RKO (cell line): ENCODE measurements at places on chromosomes 13 and 19.

GRCh38 chr13:100608906-100609305, 20.3 kb upstream of the GGACT start:
- DNase-seq, result no peak

DNA sequence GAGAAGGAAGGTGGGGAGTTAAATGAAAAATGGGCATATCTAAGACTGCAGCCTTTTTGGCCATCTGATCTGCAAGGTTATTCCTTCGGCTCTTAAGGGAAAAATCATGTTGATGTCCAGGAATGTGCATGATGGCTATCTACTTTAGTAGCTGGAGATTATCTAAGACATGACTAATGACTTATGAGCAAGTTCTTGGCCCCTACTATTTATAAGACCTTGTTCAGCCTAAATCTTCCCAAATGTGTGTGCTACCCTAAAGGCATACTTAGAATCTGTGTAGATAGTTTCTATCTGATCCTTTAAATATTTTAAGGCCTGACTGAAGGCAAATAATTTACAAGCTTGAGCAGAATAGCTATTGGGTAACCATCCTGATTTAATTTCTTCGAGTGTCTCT, 41.8 kb upstream of the CD177 start:
- DNase-seq, result no peak

DNA sequence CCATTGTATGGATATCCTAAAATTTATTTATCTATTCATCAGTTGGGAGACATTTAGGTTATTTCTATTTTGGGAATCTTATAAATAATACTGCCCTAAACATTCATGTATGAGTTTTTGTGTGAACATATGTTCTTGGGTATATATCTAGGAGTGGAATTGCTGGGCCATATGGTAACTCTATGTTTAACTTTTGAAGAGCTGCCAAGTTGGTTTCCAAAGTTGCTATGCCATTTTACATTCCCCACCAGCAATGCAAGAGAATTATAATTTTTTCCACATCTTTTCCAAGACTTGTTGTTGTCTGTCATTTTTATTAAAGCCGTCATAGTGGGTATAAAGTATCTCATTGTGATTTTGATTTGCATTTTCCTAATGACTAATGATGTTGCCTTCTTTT, 48.2 kb upstream of the CALM3 start:
- no peak for DNase-seq

DNA sequence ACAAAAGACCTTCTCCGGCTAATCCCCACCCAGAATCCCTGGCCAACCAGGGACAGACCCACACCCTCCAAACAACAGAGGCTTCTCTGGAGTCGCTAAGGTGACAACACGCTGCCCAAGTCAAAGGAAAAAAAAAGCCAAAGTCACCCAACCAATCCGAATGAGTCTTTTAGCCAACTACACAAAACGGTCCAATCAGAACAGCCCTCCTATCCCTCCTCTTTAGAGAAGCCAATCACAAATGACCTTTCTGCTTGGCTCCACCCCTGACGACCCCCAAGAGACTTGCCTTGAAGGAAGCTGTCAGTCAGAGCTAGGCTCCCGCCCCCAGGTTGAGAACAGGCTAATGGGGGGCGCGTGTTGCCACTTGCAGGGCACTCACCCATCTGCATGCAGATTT, 6.6 kb upstream of the FBXW9 start:
- peak; percentile 66 for DNase-seq

- no peak for DNase-seq
These were observed 119.3 kb upstream of the GJB6 start for GRCh38 chr13:20351281-20352022.

- no peak for DNase-seq
These were observed 596.5 kb upstream of the MIR17HG start for GRCh38 chr13:90751026-90751425.

DNA sequence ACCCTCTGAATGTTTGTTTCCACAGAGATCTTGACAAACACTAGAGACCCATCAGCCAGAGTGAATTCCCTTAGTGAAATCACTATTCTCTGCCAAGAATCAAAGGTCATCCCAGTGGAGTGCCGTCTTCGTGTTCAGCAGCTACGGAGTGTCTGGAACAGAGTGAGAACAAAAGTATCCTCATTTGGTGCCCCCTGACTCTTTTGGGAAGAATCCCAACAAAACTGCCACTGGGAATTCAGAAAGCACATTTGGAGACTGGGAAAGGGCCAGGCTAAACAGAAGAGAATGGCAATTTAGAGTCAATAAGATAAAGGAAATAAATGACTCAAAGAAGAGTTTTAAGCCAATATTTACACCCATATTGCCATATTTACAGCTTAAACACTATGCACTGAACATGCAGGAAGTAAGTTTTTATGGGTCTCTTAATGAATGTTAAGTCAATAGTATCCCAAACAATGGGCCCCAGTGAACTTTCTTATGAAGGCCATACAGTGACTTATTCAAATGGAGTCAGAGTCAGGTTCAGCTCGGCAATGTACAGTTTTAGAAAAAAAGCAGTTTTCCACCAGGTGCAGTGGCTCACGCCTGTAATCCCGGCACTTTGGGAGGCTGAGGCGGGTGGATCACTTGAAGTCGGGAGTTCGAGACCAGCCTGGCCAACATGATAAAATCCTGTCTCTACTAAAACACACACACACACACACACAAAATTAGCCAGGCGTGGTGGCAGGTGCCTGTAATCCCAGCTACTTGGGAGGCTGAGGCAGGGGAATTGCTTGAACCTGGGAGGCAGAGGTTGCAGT, 392.6 kb downstream of the KLF5 start:
- DNase-seq, result no peak

- peak; percentile 31 for DNase-seq
These were observed 15.3 kb upstream of the ATP12A start for GRCh38 chr13:24664726-24665409.

- no peak for DNase-seq
These were observed 900.3 kb upstream of the MIR17HG start for GRCh38 chr13:90447034-90447733.

DNA sequence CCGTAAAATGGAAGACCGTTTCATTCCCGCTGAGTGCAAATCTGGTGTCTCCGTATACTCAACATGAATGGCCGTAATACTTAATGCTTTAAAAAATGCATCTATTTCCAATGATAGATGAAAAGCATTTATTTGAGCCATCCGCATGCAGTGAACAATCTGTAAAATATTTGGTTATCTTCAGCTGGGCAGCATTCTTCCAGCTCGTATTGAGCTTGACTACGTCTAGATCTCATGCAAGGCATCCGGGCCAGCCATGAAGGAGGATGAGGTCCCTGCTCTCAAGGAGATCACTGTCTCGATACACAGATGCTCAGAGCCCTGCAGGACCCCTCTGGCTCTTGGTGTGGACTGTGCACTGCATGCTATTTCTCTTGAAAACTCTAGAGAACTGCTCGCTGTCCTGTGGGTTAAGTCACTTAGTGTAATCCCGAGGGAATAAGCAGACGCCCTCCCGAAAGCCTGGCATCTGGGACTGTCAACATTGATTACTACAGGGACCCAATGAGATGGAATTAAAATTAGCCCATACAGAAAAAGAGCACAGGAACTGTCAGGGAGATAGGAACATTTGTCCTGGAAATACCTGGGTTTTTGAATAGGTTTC, 112.4 kb upstream of the RNF113B start:
- DNase-seq, result no peak

DNA sequence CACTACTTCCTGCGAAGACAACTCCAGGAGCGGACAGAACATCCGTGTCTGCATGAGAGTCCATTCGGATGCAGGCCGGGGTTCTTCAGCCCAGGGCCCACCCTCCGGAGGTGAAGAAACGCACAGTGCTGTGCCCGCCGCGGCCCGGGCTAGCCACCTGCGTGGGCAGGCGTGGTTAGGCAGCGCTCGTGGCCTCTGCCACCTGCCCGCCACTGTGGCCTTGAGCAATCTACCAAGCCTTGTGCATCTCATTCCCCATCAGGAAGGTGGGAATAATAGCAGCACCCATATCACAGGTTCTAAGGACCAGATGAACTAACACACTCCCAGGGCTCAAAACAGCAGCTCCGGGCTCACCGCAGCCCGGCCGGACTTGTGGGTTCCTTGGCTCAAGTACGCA, 26.7 kb upstream of the PABPC3 start:
- DNase-seq, result no peak

DNA sequence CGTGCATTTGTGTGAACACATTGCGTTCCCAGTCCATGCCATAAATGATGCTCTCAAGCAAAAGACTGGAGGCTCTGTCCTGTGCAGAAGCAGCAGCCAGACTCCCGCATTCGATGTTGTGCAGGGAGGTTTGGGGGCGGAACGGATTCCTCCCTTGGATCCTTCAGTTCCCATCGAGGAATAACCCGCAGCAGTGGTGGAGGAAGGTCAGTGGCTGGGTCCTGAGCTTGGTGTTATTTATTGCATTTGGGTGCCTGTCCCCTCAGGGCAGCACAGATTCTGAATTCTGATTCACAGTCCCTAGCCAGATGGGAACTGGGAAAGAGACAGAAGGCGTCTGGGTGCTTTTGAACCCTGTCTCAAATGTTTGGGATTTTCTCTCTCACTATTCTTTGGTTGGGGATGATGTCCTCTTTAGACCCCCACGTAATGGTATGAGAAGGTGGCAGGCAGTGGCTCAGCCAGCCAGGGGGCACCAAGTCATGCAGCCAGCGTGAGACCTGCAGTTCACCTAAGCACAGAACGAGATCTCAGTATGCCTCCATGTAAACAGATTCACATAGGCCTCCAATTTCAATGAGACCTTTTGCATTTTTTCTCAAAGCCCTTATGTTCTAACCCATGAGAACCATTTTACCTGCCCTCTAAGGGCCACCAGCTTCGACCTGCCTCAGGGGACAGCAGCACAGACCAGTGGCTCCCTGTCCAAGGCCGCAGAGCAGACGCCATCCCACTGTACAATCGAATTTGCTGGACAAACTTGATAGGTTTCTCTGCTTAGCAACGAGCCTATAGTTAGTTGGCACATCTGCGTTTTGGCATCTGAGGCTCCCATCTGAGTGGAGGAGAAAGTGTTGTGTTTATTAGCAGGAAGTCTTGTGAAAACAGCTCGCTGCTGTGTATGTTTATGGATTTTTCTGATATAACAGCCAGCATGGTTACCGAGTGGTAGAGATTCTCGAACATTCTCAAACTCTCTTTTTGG, 17.8 kb downstream of the KCTD15 start:
- DNase-seq, result no peak

DNA sequence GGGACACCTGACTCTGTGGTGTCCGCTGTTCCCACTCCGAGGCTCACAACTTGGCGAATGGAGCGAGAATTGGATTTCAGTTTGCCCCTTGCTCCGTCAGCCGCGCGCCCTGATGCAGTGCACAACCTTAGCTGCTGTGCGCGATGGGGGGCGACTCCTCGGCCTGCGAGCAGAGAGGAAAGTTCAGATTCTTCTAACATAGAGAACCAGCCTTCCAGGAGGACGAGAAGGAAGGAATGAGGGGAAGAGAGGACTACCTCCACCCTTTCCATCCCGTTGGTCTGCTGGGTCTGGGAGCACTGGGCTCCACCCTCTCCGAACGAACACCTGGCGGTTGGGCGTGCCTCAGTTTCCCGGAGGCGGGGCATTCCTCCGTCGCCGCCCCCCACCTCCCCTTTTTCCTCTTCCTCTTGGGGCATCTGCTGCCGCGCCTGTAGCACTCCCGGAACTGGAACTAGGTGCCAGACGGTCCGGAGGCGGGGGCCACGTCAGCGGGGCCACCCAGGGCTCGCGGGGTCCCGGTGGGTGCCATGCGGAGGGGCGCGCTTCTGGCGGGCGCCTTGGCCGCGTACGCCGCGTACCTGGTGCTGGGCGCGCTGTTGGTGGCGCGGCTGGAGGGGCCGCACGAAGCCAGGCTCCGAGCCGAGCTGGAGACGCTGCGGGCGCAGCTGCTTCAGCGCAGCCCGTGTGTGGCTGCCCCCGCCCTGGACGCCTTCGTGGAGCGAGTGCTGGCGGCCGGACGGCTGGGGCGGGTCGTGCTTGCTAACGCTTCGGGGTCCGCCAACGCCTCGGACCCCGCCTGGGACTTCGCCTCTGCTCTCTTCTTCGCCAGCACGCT, at the start of gene KCNK6:
Gene KCNK6, plus strand, starts transcription at position 425 of the 838 bp plus-strand sequence. Its CDS starts 106 bp downstream, at position 531.
- peak; percentile 60 for DNase-seq

DNA sequence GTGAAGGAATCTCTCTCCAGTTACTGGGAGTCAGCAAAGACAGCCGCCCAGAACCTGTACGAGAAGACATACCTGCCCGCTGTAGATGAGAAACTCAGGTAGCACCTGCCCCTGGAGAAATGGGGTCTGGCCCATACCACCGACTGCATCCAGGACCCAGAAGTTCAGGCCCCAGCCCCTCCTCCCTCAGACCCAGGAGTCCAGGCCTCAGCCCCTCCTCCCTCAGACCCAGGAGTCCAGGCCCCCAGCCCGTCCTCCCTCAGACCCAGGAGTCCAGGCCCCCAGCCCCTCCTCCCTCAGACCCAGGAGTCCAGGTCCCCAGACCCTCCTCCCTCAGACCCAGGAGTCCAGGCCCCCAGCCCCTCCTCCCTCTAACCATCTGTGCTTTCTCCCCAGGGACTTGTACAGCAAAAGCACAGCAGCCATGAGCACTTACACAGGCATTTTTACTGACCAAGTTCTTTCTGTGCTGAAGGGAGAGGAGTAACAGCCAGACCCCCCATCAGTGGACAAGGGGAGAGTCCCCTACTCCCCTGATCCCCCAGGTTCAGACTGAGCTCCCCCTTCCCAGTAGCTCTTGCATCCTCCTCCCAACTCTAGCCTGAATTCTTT, 3.0 kb downstream of the APOC2 start:
- no peak for DNase-seq

GRCh38 chr13:50068508-50068907, 53.3 kb downstream of the KCNRG start:
- DNase-seq, result no peak

DNA sequence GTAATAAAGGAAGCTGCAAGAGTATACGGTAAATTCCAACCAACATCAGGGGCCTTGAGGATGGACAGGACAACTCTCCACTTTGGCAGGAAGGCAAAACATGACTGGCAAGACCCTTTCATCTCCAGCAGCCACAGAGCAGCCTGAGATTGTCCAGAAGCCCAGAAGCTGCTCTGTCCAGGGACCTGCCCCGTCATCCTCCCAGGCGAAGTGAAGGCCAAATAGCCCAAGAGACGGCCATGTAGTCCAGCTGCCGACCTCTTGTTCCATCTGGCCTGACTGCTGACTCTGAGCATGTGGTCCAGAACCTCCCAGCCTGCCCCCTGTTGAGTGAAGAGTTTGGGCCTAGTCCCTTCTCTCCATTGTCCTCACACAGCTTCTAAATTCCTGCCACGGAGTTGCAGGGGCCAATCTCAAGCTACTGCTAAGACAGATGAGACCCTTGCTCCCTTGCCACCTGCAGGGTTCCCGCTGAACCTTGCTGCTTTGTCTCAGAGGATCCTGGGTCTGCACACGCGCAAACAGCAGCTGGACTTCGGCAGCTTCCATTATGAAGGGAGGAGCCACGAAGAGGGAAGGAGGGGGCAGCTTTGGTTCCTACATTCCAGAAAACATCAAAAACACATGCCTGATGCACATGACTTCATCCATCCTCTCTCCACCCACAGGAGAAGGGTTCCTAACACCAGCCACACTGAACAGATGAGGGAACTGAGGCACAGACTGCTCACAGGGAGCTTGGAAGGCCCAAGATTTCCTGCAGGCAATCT, 196.9 kb downstream of the KATNAL1 start:
- no peak for DNase-seq
